ENCODE measurements at places on chromosomes 13 and 19.

GRCh38 chr19:2275588-2276428, 6.2 kb downstream of the PEAK3 start:
- DNase-seq: peak; percentile 84

- no peak for DNase-seq
Measured at GRCh38 chr19:8596168-8596567, 14.3 kb downstream of the ADAMTS10 start.

GRCh38 chr13:112616586-112617362, 28.8 kb upstream of the TUBGCP3 start:
- DNase-seq: peak; percentile 46

GRCh38 chr13:53285896-53286430, 257.4 kb downstream of the OLFM4 start:
- no peak for DNase-seq

GRCh38 chr13:99896369-99897075, 75.0 kb downstream of the ZIC5 start:
- no peak for DNase-seq

GRCh38 chr19:41621654-41622053, 5.2 kb downstream of the CEACAM4 start:
- DNase-seq: no peak

DNA sequence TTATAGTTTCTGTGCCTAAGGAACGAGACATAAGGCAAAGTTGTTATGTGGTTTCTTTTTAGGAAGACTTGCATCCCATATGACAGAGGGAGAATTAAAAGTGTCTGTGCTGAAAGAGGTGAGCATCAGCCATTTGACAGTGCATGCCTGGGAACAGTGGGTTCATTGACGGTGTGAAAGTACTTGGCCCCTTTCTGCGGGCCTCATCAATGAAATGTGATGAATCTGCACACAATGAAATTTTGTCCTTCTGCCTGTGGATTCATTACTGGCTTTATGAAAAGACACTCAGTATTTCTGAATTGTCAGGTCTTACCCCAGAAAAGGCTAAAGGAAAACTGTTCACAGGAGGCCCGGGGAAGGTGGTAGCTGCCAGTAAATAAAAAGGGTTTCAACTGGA, 295.8 kb downstream of the FOXO1 start:
- DNase-seq: no peak

GRCh38 chr19:52369559-52370340, at the start of gene ZNF880:
ZNF880 (plus strand) TSS chr19:52369923; CDS start chr19:52369966, 43 bp downstream.
- DNase-seq: peak; percentile 96

- no peak for DNase-seq
Measured at GRCh38 chr13:46334035-46334822, 52.8 kb downstream of the RUBCNL start.

DNA sequence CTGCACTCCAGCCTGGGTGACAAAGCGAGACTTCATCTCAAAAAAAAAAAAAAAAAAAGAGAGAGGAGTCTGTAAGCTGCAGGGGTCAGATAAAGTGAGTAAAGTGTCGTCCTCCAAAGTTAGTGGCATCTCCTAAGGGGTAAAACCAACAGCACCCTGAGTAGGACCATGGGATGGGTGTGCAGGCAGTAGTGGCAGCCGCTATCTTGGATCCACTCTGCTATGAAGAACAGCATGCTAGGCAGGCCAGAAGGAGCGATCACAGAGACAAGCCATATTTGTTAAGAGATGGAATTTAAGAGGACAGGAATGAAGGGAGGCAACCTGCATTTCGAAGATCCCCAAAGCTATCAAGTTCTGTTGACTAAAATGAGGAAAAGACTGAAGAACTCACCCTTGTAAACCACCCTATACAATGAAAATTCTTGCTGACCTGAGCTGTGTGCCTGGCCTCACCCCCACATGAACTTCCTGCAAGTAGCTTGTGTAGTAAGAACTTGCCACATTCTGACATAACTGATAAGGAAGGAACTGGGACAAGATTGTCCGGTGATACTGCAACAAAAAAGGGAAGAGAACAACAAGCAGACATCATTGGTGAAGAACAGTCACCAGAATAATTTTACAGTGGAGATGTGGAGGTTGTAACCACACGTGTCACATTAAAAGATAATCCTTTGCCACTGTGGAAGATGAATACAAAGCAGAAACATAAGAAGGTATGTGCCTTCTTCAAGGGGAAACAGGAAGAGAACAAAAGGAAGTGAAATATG, 16.2 kb downstream of the DPY19L3 start:
- no peak for DNase-seq

DNA sequence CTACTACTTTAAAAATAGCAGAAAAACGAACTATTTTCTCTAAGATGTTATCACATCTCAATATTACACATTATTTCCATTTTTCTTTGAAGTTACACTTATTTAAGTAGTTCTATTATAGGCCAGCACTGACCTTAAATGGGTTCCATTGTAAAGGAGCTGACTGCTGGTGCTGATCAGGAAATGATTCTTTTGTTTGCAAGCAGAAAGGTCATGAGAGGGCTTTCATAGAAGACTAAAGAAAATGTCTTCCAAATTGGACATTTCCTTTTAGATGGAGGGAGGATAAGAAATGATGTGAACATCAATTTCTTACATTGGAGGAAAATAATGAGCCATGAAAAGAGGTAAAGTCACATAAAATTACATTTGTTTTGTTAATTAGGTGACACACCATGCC, 96.2 kb downstream of the SUCLA2 start:
- DNase-seq: no peak

- no peak for DNase-seq
Measured at GRCh38 chr19:43934055-43934984, 762 bp downstream of the ZNF45 start.

DNA sequence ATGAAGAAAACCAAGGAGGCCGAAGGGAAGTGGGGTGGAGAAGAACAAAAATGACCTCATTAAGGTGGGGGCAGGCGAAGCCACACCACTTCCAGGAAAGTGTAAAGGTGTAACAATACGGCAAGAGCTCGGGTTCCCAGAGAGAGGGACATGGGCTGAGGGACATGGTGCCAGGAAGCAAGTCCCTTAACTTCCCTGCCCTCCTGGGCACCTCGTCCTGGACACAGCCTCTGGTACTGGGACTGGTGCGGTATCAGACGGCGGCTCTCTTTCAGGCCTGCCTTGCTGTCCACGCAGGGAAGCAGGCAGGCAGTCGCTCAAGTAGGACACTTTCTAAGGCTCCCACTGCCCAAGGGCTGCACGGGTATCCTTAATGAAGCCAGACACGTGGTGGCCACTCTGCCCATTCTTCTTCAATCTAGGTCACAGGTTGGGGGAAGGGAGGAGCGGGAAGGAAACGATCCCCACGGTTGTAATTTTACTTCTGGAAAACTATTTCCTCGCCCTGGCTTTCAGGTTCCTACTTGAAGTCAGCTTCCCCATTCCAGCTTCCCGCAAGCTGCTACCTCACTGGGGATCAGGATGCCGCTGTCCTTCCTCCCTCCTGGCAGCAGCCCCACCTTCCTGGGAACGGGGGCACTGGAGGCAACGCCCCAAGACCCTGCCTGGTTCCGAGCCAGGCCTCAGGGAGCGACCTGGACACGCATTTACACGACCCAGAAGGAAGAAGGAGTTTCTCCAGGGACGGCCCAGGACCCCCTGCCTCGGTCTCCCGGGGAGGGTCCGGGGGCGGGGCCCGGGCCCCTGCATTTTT, 1.2 kb downstream of the AP3D1 start:
- DNase-seq: peak; percentile 80

DNA sequence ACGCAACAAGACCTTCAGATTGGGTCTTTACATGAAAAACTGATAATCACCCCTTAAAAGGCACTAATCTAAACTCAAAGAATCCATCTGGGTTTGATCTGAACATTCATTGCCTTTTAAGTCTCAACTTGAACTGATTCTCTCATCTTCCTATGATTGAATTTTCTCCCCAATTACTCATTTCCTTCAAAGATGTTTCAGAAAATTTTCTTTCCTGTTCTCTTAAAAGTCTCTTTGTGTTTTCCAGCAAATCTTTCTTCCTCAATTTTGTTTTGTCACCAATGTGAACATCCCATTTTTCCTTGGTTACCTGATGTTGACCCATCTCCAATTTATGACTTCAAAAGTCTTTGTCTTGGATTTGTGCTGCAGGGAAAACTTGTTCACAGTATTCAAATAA, 234.3 kb downstream of the DACH1 start:
- no peak for DNase-seq

- DNase-seq: no peak
Measured at GRCh38 chr19:14411161-14411937, 7.8 kb downstream of the DDX39A start.

DNA sequence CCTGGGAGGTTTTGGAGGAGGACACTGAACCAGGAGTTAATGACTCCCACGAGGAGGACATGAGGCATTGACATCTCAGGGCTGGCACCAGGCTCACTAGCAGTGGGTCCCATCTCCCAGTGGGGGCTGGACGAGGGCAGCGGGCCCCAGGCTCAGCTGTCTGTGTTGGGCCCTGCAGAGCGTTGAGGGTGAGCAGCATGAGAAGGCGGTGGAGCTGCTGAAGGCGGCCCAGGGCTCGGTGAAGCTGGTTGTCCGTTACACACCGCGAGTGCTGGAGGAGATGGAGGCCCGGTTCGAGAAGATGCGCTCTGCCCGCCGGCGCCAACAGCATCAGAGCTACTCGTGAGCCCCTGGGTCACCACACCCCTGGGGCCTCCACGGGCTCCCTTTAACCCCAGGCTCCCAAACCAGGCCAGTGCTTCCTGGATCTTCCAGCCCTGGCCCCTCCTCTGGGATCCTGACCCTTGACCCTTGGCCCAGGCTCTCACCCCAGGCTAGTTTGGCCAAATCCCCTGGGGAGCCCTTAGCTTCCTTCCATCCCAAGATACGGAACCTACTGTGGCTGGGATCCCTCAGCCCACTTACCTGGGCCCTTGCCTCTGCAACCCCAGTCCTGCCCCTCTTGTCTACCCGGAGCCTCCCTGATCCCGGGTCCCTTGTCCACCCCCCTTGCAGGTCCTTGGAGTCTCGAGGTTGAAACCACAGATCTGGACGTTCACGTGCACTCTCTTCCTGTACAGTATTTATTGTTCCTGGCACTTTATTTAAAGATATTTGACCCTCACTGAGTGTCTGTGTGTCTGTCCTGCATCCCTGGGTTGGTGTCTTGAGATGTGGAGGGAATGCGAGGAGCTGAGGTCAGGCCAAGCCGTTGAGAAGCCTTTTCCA, 1.0 kb downstream of the C19orf73 start:
- no peak for DNase-seq

- DNase-seq: no peak
Measured at GRCh38 chr19:11198175-11198534, 810 bp upstream of the KANK2 start.

- DNase-seq: no peak
Measured at GRCh38 chr13:53121919-53122318, 93.3 kb downstream of the OLFM4 start.

GRCh38 chr13:25286308-25286968, 850 bp downstream of the MTMR6 start:
- DNase-seq: no peak

DNA sequence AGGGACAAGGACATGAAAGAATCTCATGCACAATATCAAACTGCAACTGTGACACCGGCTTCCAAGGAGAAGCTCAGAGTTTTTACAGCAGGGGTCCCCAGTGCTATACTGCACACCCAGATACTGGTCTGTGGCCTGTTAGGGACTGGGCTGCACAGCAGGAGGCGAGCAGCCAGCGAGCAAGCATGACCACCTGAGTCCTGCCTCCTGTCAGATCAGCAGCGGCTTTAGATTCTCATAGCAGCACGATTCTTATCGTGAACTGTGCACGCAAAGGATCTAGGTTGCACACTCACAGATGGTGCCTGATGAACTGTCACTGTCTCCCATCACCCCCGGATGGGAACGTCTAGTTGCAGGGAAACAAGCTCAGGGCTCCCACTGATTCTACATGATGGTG, 13.1 kb upstream of the CD22 start:
- DNase-seq: no peak

GRCh38 chr19:10640361-10640760, 13.8 kb upstream of the ILF3 start:
- no peak for DNase-seq

GRCh38 chr13:46181840-46182490, at the start of gene LCP1:
LCP1 (minus strand) TSS chr13:46182177; CDS start chr13:46159662, 22,515 bp downstream.
- DNase-seq: peak; percentile 87

DNA sequence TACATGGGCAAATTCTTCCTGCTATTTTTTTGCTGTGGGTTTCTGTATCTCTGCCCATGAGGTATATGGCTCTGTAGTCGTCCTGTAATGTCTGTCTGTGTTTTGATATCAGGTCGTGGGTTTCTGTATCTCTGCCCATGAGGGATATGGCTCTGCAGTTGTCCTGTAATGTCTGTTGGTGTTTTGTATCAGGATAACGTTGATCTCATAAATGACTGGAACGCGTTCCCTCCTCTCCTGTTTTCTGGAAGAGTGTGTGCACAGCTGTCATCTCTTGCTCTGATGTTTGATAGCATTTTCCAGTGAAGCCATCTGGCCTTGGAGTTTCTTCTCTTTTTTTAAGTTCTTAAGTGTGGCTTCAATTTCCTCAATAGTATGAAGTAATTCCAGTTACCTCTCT, 57.2 kb downstream of the SOX1 start:
- DNase-seq: no peak

- DNase-seq: no peak
Measured at GRCh38 chr13:38697197-38697596, 10.3 kb downstream of the FREM2 start.

- no peak for DNase-seq
Measured at GRCh38 chr13:51230477-51231105, 8.4 kb downstream of the FAM124A start.

DNA sequence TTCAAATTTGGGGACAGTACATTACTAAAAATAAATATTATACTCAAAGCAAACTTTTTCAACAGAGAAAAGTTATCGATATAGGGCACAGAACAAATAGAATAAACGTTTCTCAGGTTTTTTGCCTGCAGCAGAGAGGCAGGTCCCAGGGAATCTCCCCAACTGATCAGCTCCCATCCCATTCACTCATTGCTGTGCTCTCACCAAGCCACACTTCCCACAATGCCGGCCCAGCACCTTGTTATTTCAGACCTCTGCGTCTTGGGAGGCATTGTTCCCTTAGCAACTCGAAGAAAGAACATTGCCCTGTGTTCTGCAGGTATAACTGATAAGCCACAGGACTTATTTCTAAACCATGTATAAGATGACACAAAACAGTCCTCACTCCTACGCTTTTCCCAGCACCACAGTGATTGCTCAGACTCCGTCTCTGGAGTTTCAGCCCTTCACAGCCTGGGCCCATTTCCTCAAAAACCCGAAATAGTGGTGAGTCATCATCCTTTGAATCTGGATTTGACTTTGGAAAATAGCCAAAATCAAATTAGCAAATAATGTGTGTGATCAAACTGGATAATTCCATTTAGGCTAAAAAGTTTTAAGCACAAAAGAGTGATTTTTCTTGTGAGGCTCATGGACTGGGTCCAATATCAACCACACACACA, 100.4 kb downstream of the DCLK1 start:
- no peak for DNase-seq

Data from spleen (tissue), 13 donors.